ENCODE measurements at places on chromosomes 5 and 9.

DNA sequence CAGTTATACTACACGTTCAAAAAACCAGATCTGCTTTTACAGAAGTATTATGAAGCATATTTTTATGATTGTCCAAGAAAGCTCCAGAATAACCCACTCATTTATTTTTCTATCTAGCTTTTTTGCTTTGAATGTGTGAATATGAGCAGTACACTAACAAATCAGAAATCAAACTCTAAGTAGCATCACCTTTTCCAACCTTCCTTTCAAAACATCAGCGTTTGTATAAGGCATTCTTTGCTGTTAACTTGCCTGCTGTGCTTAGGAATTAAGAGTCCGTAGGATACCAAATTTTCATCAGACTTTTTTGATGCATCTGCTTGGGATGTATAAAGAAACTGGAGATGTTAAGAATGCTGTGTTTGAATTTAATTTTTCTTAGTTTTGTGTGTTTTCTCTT is 3.8 kb downstream of the TLE4 start:
- no peak for DNase-seq

GRCh38 chr5:181166812-181167733 is 19.7 kb downstream of the OR2V2 start:
- no peak for DNase-seq

GRCh38 chr5:178526773-178527457 is 63.3 kb downstream of the COL23A1 start:
- DNase-seq, result no peak

DNA sequence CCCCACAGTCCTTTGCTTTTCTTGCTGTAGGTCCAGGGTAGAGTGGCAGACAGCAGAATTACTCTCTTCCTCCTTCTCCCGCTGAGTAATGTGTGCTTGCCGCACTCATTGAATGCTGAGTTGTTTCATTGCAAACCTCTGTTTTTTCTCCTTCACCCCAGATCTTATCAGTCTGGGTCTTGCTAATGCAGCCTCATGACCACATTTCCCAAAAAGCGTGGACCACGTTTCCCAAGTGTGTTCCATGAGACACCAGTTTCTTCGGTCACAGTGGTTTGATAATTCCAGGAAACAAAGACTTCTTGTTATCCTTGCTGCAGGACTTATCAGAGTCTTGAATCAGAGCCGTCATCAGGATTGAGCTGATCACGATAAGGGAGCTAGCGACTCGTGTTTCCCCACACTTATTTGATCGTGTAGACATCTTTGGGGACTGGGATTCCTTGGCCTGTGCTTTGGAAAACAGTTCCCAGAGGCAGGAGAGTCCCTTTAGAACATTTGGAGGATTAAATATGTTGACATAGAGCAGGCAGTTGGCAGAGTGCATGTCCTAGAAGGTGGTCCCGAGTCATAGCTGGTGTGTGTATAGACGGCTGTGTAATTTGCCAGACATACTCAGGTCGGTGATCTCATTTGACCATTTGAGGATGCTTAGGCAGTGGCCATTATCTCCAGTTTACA is 4.4 kb downstream of the LRRC8A start:
- DNase-seq, result no peak

DNA sequence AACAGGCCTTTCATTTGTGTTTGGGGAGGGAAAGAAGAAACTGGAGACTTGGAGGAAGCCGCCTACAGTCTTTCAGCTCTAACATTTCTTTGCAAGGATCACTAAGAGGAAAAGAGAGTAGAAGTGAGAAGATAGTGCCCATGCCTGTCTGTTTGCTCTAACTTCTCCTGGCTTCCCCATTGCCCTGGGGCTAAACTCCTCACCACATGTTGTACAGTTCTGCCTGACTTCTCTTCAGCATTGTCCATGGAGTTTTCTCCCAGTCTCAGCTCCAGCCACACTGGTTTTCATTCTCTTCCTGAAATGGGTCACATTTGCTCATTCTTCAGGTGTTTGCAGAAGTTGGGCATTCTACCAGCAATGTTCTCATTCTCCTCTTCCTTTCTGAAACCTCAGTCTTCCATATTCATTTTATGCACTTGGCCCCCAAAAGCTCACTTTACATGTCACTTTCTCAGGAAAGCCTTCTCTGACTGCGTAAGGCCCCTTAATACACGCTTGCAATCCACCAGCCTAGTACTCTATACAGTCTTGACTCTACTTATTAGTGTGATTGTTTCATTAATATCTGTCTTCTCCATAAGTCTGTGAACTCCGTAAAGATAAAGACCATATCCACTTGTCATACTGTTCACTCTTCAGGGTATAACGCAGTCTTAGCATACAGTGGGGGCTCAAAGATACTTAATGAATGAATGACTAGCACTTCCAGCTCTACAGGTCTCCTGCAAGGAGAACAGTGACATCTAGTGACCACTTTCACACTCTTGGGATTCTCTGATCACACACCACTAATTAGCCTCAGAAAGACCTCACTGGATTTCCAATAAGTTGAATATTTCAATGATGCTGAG is 40.2 kb upstream of the TRIM32 start:
- DNase-seq, result peak; percentile 14

DNA sequence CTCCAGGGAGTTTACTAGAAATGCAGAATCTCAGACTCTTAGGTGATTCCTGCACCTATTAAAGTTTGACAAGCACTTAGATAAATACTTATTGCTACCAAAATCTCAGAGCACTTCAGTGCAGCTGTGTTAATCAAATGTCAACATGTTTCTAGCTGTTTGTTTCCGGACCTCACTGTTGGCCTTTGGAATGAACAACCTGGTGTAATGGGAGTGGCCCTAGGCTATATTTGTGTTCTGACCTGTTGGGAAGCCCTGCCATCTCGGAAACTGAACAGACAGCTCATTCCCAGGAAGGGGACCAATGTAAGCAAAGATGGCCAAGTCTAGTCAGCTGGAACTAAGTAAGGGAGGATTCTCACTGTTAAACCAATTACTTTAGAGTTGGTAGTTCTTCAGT is 145.0 kb upstream of the SLC28A3 start:
- DNase-seq, result no peak

DNA sequence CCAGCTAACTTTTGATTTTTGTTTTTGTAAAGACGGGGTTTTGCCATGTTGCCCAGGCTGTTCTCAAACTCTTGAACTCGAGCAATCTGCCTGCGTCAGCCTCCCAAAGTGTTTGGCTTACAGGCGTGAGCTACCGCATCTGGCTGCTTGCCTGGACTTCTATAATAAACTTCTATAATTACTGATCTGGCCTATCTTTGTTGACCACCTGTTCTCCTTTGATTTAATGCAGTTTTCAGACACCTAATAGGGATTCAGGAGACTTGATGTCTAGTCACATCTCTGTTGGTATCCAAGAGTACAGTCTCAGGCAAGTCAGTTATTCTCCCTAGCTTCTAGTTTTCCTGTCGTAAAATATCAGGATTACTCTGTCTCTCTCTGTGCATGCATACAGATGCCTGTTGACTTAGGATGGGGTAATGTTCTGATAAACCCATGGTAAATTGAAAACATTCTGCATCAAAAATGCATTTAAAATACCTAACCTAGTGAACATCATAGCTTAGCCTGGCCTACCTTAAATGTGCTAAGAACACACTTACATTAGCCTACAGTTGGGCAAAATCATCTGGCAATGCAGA is 51.5 kb upstream of the NR3C1 start:
- no peak for DNase-seq

GRCh38 chr5:102910240-102911226 is 155.4 kb downstream of the PAM start:
- peak; percentile 73 for DNase-seq

- peak; percentile 97 for DNase-seq
These were observed 259.1 kb downstream of the SYK start for GRCh38 chr9:91060520-91061343.

DNA sequence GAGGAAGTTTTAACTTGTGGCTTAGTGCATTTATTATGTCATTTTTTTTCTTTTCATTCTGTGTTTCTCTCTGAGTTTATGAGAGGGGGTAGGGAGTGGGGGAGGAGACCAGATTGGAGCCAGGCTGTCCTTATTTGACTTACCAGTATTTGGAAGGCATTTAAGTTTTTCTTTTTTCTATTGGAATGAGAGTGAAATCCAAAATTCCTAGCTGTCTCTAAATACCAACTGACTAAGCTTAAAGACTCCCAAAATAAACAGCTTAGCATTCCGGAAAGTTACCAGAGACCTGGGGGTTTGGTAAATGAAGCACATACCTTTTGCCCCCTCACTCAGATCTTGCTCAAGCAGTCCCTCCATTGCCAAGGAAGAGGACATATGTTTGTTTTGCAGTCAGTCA is 581.9 kb upstream of the BRINP1 start:
- DNase-seq, result no peak

DNA sequence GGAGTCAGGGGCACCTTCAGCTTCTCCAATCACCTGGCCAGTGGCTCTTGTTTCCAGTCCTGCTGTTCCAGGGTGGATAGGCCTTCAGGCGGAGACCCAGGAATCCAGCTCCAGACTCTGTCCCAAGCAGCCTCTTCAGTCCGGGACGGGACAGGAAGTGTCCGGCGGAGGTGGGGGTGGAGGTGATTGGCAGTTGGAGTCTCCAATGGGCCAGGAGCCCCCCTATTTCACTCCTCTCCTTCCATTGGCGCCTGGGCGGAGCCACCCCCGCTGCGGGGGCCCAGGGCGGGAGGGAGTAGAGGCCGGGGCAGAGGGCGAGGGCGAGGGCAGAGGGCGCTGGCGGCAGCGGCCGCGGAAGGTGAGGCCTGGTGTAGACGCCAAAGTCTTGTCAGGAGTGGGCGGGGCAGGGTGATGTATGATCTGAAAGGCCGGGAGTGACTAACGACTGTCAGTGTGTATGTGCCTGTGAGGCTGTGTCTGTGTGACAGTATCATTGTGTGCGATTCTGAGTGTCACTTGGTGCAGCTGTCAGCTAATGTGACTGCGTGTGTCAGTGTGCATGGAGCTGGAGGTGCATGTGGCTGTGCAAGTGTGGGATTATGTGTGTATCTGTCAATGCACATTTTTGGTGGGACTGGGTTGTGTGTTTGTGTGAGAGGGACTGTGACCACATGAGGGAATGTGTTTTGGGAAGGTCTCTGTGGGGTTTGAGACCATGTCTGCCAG is at the start of gene IL11RA:
TSS of gene IL11RA (plus strand) at position 310 of the 726 bp plus-strand sequence. CDS start 3,033 bp downstream, outside the sequence.
- DNase-seq, result peak; percentile 61
